Astrocyte (in vitro differentiated cells and primary cell): ENCODE measurements at places on chromosomes 16 and 17.

DNA sequence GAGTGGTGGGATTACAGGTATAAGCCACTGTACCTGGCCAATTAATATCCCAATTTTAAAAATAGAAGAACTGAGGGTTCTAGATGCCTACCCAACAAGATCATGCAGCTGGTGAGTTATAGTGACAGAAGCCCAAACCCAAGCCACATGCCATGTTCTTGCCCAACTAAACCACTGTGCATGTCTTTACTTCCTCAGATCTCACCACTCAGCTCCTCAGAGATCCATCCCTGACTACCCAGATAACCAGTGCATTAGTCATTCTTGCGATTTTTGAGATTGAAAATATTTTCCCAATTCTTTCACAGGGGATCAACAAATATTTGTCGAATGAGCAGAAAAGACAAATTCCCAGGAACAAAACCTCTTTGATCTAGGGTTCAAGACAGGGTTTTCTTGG, 303.1 kb downstream of the CBLN1 start:
- no peak for DNase-seq

- no peak for DNase-seq
Measured at GRCh38 chr17:55236316-55236715, 28.4 kb upstream of the HLF start.

GRCh38 chr17:61809816-61810392, 53.4 kb downstream of the BRIP1 start:
- peak; percentile 55 for DNase-seq

DNA sequence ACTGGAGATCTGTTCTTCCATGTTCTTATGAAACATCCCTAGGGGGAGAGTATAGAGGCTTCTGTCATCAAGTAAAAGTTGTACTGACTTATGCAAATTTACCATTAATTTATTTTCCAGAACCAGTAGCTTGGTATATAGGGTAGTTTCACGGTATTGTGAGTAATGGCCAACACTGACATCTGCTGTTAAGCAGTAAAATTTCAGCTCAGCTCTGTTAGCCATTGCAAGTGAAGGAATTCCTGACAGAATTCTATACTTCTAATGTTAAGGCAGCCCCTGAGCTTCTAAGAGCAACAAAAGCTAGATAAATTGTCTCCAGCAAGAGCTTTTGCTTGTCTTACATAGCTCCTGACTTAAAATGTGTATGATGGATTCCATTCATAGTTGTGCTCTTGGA, 613.5 kb upstream of the C16orf82 start:
- DNase-seq: no peak

DNA sequence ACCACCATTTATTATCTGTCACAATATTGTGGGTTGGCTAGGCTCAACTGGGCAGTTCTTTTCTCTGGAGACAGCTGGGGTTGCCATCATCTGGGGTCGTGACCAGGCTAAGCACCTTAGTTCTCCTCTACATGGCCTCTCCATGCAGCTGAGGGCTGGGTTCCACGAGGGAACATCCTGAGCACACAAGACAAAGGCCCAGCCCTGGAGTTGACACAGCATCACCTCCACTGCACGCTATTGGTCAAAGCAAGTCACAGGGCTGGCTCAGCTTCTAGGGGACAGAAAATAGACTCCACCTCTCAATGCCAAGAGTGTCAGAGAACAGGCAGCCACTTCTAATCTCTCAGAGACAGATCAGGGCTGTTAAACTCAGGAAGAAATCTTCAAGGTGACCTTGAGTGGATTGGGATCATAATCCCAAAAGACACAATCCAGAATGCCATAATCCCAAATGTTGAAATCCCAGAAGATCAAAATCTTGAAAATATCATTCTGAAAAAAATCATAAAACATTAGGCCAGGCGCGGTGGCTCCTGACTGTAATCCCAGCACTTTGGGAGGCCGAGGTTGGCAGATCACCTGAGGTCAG, 13.0 kb upstream of the USP10 start:
- no peak for DNase-seq

- DNase-seq: no peak
Measured at GRCh38 chr16:14240219-14240843, 169.2 kb downstream of the MRTFB start.

DNA sequence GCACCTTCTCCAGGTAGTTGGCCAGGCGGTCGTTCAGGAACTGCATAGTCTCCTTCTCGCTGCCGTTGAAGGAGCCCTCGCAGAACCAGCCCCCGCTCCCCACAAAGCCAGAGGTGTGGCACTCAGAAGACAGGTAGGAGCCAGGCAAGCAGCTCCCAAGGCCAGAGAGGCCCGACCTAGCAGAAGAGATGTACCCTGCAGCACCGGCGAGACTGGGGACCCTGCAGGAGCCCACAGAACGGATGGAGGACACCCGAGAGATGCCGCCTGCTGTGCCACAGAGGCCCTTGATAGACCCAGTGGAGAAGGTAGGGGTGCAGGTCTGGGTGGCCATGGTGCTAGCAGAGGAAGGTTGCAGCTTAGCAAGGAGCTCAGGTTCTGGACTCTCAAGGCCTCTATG, at the start of gene KRT36:
Gene KRT36 (minus strand): TSS at position 380 of the 400 bp plus-strand sequence. CDS start 46 bp downstream, at position 334.
- no peak for DNase-seq

- no peak for DNase-seq
Measured at GRCh38 chr16:75289189-75289588, 37.8 kb upstream of the BCAR1 start.

DNA sequence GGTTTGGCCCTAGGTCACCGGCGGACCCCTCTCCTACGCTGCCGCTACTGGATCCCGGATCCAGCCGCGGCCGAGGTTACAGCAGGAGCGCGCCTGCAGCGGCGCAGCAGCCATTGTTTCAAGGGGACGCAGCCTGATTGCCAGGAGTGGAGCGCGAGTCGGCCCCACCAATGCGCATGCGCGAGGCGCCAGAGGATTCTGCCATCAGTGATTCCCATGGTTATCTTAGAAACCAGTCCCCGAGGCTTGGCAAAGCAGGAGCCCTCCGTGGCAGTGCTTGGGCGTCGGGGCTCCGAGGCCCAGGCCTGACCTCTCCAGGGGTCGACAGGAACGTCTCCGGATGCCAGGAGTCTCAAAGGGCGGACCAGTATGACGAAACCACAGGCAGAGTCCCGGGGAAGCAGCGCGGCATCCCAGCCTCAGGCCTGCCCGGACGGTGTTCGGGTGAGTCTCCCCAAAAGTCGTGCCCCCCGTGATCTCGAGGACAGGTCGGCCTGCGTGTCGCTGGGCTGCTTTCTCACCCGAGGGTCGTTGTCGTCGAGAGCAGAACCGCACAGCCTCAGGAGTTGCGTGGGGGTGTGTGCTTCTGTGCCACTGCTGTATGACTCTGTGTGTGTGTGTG, 608.5 kb downstream of the KCNJ18 start:
- no peak for DNase-seq

GRCh38 chr17:73311428-73311780, 397 bp downstream of the CDC42EP4 start:
- DNase-seq: no peak

DNA sequence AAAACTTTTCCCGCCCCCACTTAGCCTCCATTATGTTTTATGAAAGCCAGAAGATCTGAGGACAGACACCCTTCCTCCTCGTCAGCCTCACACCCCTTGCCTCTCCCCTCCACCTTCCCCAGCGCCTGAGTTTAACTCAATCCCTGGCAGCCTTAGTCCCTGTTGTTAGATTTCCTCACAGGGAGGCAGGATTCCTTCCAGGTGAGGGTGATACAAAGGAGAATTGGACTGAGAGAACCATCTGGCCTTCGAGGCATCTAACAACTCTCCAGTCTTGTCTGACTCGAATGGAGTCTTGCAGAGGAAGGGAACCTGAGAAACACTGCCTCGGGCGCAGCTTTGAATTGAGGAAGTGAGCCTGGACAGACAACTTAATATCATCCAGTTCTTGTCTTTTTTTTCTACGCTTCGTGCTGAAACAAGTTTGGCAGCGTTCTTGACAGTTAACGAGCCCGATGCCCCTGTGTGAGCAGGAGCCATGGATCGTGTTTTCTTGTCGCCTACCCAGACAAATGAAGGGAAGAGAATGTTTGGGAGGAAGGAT, 1.3 kb upstream of the ZNF768 start:
- DNase-seq: no peak

- no peak for DNase-seq
Measured at GRCh38 chr16:70523743-70524398, at the start of gene SF3B3. Gene SF3B3 (plus strand): TSS chr16:70523816. CDS start chr16:70526657, 2,841 bp downstream.

GRCh38 chr16:87560428-87561199, 41.7 kb upstream of the JPH3 start:
- no peak for DNase-seq

DNA sequence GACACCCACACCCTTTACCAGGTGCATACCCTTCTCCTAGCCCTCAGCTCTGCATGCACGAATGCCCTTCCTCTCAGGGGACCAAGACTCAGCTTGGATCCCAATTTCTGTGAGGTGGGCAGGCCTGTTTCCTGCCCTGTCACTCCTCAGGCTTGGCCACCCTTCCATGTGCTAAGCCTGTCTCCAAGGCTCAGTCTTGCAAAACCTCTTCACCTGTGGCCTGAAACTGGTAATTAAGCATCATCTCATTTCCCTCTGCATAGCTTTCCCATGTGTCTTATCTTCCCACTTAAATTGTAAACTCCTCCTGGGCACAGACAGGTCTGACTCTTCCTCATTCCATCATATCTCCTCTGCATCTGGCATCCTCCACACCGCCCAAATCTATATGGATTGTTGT, 31.0 kb upstream of the SMPD3 start:
- DNase-seq: no peak

DNA sequence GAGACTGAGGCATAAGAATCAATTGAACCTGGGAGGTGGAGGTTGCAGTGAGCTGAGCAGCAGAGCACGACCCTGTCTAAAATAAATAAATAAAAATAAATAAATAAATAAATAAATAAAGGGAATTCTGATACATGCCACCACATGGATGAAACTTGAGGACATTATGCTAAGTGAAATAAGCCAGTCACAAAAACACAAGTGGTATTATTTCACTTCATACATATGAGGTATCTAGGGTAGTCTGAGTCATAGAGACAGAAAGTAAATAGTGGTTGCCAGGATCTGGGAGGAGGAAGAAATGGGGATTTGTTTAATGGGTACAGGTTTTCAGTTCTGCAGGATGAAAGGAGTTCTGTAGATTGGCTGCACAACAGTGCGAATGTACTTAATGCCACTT, 16.3 kb downstream of the PIPOX start:
- peak; percentile 67 for DNase-seq

DNA sequence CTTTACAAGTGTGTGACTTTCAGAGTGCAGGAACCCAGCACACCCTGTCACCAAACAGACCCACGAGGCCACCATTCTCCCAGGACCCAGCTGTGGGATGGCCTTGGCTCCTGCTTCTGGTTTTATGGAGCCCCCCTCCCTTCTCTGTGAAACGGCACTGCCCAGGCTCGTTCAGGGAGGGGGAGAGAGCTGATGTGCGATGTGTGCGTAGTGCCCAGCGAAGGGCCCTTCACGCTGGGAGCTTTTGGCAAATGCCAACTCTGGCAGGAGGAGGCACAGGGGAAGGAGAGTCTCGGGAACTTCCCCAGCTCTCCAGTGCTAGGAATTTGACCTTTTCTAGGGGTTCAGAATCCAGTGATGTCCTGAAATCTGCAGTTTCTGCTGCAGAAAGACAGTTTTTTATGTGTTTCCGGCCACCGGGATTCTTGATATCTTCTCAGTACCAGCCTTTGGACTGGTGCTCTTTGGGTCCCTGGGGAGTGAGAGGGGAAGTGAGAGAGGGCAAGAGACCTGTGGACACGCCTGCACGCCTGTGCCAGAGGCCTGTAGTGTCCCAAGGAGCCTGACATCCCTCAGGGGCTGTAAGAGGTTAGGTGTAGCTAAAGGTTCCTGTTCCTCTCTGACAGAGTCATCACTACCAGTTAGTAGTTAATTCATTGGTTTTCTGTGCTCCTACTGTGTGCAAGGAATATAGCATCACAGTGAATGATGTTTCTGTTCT, 45.1 kb downstream of the CMIP start:
- no peak for DNase-seq

DNA sequence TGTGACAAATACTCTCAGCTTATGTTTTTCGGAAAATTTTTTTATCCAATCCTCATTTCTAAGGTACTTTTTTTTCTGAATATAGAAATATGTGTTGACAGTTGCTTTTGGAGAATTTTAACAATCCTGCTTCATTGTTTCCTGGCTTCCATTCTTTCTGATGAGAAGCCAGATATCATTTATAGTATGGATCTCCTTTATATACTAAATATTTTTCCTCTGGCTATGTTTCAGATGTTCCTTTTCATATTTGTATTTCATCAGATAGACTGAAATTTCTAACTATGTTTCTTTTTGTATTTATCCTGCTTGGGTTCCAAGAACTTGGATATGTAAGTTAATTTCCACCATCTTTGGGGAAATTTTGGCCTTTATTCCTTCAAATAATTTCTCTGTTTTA, 138.9 kb upstream of the CDH11 start:
- DNase-seq: no peak

GRCh38 chr17:19978209-19978802, 678 bp upstream of the AKAP10 start:
- DNase-seq: peak; percentile 8

- no peak for DNase-seq
Measured at GRCh38 chr17:19569785-19570543, 36.3 kb downstream of the SLC47A1 start.

GRCh38 chr17:40559954-40560591, 5.2 kb downstream of the CCR7 start:
- peak; percentile 86 for DNase-seq

GRCh38 chr17:59377410-59377809, 46.0 kb downstream of the YPEL2 start:
- DNase-seq: peak; percentile 62

DNA sequence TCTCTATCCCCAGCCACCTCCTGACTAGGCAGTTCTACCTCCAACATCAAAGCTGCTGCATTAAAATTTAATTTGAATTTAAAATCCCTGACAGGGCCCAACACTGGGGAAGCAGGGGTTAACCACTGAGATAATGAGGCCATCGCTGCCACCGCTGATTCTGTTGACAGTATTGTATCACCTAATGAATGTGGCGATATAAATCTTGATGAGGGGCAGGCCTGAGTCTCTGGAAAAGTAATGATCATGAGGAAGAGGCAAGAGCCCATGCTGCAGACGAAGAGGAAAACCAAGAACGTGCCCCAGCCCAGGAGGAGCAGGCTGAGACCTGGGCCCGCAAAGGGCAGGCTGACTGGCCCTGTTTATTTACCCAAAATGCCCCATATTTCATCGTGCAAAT, 251.4 kb upstream of the ZFHX3 start:
- no peak for DNase-seq

GRCh38 chr17:34237458-34237857, 17.6 kb upstream of the CCL2 start:
- DNase-seq: no peak

DNA sequence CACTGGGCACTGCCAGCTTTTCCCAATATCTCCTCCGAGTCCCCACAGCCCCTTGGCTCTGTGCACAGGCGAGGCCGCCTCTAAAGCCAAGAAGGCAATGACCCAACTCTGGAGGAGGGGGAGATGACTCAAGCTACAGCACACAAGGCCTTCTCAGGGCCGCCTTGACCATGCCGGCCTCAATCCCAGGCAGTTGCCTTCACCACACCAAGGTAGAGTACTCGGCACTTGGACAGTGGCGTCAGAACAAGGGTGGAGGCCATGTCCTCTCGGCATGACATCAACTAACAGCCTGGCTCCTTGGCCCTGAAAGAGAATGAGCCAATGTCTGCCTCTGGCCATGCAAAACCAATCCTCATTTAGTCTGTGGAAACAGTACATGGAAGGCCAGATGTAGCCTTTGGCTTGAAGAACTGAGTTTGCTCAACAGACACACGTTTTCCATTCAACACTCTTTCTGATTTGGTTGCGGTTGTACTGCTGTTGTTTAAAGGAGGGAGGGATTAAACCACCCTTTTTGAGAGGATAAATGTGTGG, 139.6 kb downstream of the XYLT1 start:
- no peak for DNase-seq

GRCh38 chr17:17019891-17020456, 22.3 kb upstream of the MPRIP start:
- DNase-seq: no peak

- DNase-seq: peak; percentile 25
Measured at GRCh38 chr17:40633871-40634270, 13.7 kb downstream of the SMARCE1 start.
